Stimulated activated CD4-positive, alpha-beta T cell treated with anti-CD3 and anti-CD28 coated beads, Interleukin-1b, Interleukin-23, amount 100 ng/mL, for 1 hour (primary cell): ENCODE measurements at places on chromosomes 16 and 17.

GRCh38 chr17:8147141-8147804 is 4.9 kb downstream of the PER1 start:
- DNase-seq, result no peak

DNA sequence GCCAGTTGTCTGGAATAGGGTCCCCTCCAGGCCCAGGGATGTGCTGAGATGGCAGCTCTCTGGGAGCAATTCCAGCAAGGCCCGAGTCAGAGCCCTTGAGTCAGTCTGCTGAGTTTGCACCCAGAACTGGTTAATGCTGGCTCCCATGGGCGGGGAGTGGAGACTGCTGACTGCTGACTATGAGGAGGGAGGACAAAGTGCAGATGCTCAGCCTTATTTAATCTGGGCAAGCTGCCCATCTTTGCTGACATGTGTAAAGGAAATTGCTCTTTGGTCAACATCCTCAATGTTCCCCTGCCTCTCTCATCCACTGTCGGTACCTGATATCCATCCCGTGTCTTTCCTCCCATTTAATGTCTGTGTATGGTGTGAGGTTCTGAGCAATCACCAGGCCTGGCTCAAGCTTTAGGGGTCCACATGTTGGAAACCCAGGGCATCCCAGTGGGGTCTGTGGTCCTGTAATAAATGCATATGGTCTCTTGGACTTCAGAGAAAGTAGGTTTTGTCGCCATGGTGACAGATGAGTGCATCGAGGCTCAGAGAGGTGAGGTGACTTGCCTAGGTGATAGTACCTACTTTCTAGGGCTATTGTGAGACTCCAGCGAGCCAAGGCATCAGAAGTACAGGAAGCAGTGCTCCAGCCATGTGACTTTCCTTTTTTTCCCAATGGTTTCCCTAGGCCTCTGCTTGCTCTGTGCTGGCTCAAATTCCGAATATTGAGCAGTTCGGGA is 20.0 kb upstream of the RNF135 start:
- no peak for DNase-seq

DNA sequence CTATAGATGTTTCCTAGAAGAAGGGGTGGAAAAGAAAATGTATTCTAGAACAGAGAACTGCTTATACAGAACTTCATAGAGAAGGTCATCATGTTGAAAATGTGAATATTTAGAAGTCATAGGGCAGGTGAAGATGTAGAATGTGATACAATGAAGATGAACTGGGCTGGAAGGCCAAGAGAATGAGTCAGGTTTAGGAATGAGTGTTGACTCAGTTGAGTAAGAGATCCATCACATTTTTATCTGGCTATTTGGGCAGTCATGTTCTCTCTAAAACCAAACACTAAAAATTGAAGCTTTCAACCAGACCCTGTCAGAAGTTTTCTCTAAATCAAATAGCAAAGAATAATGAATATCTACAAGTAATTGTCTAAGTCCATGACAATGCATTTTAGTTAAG is 660.5 kb downstream of the KCNJ2 start:
- DNase-seq, result no peak

DNA sequence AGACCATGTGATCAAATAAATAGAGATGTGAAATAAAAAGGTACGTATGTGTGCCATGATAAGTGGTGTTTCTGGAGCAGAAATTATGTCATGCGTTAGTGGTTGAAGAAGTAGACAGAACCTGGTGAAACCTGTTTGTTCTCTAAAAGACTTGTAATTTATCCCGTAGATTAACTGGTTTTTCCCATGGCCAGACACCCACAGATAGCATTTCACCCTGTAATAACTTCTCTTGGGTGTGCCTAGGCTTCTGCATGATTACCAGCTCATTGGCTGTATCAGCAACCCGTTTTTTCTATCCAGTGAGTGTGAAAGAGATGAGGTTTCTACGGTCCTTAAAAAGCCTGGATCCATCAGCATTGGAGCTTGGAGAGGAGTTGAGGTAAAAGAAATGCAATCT is 471.3 kb downstream of the NPIPA7 start:
- no peak for DNase-seq

- DNase-seq, result no peak
Observed at GRCh38 chr17:68184816-68185436, 62.9 kb upstream of the AMZ2 start.

DNA sequence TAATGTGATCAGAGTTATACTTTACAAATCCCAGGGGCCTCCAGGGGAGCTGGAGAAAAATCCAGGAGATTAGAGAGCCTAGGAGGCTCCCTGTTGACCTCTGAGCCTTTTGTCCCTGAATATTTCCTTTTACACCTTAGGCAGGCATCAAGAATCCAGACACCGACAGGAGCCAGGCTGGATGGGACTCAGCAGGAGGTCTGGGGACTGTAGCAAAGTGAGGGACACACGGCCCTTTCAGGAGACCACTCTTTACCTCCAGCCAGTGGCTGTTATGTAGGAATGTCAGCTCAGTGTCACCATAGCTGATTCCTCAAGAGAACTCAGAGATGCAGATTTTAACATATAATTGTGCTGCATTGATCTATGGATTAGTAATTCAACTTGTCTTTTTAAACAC is 198.4 kb downstream of the SHISA9 start:
- no peak for DNase-seq

DNA sequence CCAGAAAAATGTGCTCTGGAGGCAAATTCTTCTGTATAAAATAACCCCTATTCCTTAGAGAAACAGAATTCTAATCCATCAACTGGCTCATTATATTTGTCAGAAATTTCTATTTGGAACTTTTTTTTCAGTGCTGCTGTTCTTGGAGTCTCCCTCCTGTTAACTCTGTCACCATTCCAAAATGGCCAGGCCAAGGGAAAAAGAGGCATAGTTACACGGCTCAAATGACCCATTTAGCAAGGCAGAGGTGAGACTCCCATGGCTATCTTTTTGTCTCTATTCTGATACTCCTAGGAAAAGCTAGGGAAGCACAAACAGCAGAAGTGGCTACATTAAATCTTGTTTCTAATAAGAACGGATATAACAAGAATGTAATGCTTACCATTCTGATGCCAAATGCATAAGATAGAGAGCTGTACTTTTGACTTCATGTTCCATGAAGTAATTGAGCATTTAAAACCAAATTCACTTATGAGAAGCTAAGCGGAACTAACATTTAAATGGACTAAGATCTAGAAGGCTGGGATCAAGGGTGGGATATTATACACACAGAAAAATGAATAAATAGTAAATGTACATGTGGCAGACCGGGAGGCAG is 64.4 kb upstream of the CORO6 start:
- no peak for DNase-seq

DNA sequence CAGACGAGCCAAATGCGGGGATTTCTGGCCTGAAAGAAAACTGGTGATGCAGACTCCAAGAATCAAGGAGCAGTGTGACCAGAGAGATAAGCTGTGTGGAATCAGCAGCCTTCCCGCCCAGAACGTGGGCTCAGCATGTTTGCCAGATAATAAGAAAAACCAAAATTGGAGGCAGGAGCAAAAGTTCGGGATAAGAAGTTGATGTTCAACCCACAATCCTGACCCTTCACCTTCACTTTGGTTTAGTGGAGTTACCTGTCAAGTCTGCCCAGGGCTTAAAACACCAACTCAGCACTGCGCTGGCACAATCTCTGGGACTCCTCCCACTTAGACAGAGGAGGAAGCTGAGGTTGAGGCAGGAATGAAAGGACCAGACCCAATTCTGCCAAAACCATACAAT is 3.1 kb downstream of the SLC43A2 start:
- no peak for DNase-seq

DNA sequence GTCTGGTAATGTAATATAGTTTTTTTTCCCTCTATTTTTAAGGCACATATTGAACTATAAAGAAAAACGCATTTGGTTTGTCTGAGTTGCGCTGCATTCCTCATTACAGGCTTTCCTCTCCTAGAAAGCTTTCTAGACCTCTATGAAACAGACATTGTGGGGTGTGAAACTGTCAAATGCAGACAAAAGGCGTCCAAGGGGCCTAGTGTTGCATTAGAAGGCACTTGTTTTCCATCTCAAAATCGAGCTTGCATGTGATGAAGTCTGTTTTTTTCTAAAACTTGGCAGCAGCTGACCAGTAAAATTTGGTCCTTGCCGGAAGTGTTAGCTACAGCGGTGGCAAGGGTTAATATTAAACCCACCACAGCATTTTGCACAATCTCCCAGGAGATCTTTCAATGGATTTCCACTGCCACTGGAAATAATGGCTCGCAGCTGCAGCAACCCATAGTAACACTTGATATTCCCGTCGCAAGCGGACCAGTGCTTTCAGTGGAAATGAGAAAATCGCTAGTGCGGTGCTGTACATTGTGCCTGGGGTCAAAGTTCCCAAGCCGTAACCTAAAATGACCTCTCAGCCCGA is 602.6 kb downstream of the KCNJ2 start:
- DNase-seq, result no peak

- no peak for DNase-seq
Observed at GRCh38 chr17:20996724-20997615, 45.8 kb downstream of the USP22 start.

- DNase-seq, result no peak
Observed at GRCh38 chr16:27239026-27239425, 29.5 kb downstream of the NSMCE1 start.

- no peak for DNase-seq
Observed at GRCh38 chr17:55617441-55617840, 105.2 kb downstream of the TMEM100 start.

DNA sequence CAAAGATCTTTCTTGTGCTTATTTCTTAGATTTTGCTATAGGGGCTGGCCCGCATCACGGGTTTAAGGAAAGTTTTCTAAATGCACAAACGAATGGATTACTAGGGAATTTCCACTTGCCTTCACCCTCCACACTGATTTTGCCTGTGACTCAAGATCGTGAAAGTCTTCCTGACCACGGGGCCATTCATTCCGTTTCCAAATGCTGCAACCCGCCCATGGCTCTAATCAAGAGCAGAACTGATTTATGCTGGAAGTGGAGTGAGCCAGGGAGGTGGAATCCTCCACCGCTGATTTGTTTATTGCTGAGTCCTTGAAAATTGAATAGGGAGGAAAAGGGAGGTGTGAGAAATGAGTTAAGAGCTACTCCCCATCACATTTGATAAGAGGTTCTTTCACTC is 52.4 kb downstream of the CA10 start:
- no peak for DNase-seq

DNA sequence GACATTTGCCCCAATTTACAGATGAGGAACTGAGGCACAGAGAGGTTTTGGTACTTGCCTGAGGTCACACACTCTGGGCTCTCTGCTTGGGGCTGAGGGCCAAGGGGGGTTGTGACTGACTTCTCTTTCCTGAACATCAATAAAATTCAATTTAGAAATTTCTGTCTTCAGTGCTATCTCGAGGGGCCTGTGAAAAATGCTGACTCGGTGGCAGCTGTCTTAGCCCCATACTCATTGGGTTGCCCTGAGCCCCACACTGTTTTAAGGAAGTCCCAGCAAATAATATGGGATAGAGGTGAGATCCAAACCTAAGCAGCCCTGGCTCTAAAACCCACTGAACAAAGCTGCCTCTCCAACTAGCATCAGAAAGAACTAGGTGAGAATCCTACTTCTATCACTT is 7.0 kb upstream of the BRCA1 start:
- DNase-seq, result no peak

DNA sequence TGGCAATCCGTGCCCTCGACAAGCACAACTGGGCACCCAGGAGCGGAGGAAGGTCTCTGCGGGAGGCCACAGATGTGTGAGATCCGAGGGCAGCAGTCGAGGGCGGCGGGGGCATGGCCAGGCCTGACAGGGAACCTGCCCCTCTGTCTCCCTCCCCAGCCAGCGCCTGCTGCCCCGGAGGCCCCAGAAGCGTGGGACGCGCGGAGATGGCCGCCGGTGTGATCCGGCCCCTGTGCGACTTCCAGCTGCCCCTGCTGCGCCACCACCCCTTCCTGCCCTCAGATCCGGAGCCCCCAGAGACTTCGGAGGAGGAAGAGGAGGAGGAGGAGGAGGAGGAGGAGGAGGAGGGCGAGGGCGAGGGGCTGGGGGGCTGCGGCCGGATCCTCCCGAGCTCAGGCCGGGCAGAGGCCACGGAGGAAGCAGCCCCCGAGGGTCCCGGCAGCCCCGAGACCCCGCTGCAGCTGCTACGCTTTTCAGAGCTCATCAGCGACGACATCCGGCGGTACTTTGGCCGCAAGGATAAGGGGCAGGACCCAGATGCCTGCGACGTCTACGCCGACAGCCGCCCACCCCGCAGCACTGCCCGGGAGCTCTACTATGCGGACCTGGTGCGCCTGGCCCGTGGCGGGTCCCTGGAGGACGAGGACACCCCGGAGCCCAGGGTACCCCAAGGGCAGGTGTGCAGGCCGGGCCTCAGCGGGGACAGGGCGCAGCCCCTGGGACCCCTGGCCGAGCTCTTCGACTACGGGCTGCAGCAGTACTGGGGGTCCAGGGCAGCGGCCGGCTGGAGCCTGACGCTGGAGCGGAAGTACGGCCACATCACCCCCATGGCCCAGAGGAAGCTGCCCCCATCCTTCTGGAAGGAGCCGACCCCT is 1.7 kb downstream of the PERCC1 start:
- DNase-seq, result no peak

GRCh38 chr16:78639775-78640174 is 540.3 kb downstream of the WWOX start:
- DNase-seq, result no peak

DNA sequence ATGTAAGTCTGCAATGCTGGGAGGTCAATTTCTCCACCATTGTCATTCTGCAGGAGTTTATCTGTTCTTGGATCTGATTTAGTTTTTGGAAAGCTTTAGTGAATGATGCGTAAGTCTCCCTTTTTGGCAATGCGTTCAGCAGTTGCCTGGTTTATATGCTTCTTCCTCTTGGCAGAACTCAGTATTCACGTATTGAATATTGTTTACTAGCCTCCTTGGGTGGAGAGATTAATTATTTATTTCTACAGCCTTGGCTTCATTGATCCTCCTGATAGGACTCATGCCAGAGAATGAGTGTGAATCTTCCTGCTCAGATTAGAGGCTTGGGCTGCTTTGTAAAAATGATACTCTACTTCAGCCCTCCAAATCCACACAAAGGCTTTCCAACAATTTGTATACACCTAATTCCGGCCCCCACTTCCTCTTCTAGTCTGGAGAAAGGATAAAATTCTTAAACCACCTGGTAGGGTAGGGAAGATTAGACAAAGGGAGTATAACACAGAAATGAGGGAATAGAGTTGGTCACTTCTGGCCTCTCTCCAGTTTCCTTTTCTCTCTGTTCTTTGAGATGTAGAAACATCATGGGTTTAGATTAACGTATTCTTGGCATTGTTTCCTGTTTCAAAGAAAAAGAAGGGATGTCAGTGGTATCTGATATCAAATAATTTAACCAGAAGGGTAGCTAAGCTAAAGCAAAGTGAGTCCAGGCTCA is 929.8 kb downstream of the KCNJ2 start:
- no peak for DNase-seq

DNA sequence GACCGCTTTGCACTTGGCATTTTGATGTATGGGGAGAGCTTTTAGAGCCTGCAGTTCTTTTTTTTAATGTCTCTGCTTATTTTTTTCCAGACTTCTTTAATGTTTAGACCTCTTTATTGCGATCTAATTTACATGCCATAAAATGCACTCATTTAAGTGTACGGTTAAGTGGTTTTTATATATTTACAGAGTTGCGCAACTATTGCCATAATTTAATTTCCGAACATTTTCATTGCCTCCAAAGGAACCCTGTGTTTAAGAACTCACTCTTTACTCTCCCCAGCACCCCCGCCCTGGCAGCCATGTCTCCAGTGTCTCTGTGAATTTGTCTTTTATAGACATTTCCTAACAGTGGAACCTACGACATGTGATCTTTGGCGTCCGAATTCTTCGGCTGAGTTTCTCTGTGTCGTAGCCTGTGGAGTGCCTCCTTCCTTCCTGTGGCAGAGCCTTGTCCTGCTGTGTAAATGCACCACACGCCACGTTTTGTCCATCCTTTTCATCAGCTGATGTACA is 24.0 kb downstream of the ZNF750 start:
- no peak for DNase-seq

GRCh38 chr16:87492291-87492630 is 563 bp downstream of the ZCCHC14 start:
- no peak for DNase-seq
